ENCODE measurements at places on chromosomes 4 and X.

DNA sequence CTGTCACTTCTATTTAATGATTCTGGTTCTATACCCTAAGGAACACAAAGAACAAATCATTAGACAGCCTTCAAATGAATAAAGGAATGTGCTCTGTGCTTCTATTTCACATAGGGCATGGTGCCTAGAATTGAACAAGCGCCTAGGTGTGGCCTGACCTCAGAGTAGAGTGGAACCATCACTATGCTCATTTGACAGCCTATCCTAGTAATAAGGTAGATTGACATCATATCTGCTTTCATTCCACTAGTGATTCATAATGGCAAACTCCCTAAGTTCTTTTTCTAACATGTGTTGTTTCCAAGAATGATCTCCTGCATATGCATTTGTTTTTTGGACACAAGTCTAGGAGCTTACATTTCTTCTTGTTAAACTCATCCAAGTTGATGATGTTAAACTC, 36.6 kb downstream of the METTL14 start:
- DNase-seq, result no peak

GRCh38 chr4:150268444-150268843, 190.2 kb downstream of the DCLK2 start:
- no peak for DNase-seq

DNA sequence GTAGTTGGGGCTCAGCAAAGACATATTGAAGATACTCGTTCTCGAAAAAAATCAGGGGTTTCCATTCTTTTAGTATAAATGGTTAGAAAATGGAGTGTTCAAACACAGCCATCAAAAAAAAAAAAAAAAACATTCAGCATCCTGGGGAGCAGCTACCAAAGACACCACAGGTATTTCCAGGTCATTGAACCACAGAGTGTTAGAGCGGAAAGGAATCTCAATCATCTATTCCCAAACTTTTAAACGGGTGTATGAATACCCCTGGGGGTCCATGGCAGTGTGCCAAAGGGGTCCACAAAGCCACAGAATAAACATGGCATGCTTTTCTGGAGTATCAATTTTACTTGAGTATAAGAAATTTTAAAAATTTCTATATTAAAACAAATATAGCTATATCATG, 6.9 kb upstream of the FGF16 start:
- no peak for DNase-seq

GRCh38 chr4:30413915-30414314, 306.3 kb upstream of the PCDH7 start:
- no peak for DNase-seq

DNA sequence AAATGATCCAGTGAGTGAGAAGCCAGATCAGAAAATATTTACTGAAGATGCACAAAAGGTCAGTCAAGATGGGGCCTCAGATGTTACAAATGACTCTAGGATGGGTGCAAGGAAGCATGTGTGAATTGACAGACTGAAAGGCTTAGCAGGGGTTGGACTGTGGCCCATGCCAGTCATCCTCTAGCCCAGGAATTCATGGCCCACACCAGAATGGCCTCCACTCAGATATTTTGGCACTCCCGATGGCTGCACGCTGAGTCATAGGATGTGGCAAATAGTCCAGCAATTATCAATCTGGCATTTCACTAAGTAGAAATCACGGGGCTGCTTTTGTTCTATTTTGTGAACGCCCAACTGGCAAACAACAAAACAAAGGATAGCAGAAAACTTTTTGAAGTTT, 406.5 kb downstream of the IQCM start:
- DNase-seq, result no peak

GRCh38 chrX:45344594-45344993, 143.9 kb upstream of the DIPK2B start:
- no peak for DNase-seq

- DNase-seq, result no peak
Measured at GRCh38 chr4:81684352-81684751, 212.6 kb upstream of the RASGEF1B start.

GRCh38 chrX:111283446-111283845, 13.2 kb upstream of the CAPN6 start:
- no peak for DNase-seq

GRCh38 chrX:11836284-11836683, 78.2 kb downstream of the MSL3 start:
- DNase-seq, result no peak

Data from CD4-positive, alpha-beta T cell treated with Interleukin-10 for 1 hour (primary cell).